ENCODE measurements at places on chromosomes 2 and 18.

- DNase-seq, result peak; percentile 15
Measured at GRCh38 chr2:208072250-208072892, 47.0 kb upstream of the PLEKHM3 start.

DNA sequence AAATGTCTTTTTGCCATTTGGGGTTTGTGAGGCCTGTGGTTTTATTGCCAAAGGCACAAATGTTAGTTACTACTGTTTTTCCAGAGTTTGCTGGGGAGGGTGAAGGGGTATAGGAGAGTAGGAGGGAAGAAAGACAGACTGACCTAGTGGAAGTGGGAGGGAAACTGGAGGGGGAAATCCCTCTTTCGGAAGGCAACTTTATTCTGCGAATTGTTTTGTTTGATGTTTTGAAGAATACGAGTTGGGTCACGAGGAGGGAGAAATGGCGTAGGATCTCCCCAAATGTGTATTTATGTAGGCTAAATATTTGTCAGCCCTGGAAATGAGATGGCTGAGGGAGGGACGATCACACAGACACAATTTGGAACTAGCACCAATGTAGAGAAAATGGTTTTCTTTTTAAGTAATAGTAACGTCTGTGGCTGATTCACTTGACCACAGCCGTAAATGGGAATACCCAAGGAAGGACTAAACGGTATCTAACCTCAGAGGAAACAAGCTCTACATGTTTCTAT is 172.3 kb downstream of the ICOS start:
- DNase-seq, result no peak

- no peak for DNase-seq
Measured at GRCh38 chr2:91974401-91975129, 2896.7 kb upstream of the TEKT4 start.

- peak; percentile 15 for DNase-seq
Measured at GRCh38 chr2:47520825-47521665, 118.1 kb downstream of the MSH2 start.

- DNase-seq, result no peak
Measured at GRCh38 chr18:66752733-66753132, 148.8 kb upstream of the CDH19 start.

GRCh38 chr2:42624047-42624446 is 55.6 kb downstream of the MTA3 start:
- no peak for DNase-seq

GRCh38 chr2:120675460-120676130 is 60.1 kb upstream of the GLI2 start:
- peak; percentile 33 for DNase-seq

DNA sequence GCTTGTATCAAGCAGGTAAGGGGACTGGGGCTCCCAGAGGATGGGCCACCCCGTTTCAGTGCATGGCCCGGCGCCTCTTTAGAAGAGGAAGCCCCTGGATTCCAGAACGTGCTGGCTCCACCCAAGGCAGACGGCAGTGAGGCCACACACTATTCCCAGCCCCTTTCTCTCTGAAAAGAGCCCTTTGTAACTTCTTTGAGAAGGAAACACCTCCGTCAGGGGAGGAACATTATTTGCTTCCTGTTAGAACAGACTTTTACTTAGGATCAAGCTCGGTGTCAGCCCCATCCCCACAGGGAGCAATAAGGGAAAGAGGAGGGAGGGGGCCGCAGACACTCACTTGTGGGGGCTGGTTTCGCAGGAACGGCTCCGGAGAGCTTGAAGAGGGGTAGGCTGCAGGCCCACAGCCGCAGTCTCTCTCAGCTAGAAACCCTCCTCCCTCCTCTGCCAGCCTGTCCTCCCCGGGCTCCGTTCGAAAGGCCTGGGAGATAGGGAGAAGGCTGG is 49.6 kb upstream of the RMDN2 start:
- no peak for DNase-seq

DNA sequence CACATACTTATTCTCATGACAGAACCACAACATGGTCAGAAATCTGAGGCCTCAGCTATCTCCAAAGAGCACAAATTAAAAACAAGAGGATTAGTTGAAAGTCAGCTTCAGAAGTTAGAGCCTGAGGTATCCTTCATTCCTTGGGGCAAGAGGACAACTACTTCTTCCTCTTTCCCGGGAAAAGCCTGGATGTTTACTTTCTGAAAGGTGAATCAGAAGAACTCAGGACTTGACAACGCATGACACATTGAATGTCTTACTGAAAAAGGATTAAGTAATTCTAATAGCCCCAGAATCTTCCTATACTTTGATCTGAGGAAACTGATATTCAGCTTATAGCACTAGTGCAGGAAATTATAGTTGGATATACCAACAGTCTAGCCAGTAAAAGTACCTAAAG is 573.2 kb downstream of the METTL4 start:
- DNase-seq, result no peak

Data from urinary bladder (tissue), 4 donors.